Memory B cell (primary cell): ENCODE measurements at places on chromosomes 6 and 20.

GRCh38 chr20:38326309-38326708 is 20.0 kb upstream of the LBP start:
- no peak for DNase-seq

GRCh38 chr6:32254761-32255198 is 30.9 kb upstream of the NOTCH4 start:
- DNase-seq: no peak

- DNase-seq: no peak
Observed at GRCh38 chr6:89509777-89510281, 76.9 kb downstream of the ANKRD6 start.

DNA sequence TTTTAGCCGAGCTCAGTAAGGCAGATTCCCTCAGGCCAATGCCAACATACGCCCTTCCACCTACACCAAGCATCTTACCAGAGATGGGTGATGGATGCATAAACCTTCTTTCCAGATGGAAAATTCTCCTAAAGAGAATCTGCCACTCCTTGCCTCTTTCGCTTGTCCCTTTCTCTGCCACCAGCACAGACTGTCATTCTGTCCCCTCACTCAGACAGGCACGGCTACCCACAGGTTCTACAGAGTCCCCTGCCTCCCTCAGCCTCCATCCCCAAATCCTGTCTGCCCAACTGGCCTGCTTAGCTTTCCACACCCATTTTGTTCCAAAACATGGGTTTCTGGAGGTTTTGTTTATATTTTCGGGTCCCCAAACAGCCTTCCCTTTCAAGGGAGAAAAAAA is 12.7 kb upstream of the FOXF2 start:
- no peak for DNase-seq

GRCh38 chr20:19120569-19120968 is 91.9 kb upstream of the SLC24A3 start:
- no peak for DNase-seq

DNA sequence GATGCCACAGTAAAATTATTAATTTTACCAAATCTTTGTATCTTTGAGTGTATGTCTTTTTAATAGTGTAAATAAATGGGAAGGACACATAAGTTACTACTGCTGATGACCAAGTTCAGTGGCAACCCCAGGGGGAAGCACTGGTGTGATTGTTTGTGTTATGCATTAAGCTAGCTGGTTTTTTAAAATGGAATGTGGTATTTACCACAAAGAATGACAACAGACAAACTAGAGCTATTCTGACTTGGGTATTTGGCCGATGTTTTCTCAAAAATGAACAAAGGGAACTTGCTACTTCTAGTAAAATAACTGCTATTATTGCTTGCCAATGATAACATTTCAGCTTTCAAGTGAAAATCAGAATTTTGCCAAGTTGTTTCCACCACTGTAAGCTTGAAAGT is 2.9 kb downstream of the FNDC1 start:
- DNase-seq: no peak
